ENCODE measurements at places on chromosomes 6 and 20. TPM values are rescaled to one million over a fixed set of nuclear protein-coding genes. Genes with fewer than 3 reads are reported as not detected.
A peak's percentile ranks its signal among the peaks of the same experiment; 100 is the strongest.

DNA sequence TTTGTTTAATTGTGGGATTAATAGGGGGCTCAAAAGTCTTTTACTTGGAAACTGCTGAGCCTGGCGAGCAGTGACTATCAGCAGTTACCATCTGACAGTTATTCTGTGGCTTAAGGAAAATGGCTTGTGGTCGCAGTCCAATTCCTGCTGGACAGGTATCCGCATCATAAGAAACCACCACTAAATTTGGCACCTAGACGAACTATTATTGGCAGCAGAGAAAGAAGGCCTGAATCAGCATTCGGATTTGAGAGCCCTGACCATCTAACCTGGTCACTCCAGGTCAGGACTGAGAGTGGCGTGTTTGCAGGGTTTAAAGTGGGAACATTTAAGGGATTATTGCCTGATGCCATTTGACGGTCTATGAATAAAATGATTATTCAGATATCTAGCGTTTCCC is 146.4 kb downstream of the RPS12 start:
- DNase-seq = no peak

DNA sequence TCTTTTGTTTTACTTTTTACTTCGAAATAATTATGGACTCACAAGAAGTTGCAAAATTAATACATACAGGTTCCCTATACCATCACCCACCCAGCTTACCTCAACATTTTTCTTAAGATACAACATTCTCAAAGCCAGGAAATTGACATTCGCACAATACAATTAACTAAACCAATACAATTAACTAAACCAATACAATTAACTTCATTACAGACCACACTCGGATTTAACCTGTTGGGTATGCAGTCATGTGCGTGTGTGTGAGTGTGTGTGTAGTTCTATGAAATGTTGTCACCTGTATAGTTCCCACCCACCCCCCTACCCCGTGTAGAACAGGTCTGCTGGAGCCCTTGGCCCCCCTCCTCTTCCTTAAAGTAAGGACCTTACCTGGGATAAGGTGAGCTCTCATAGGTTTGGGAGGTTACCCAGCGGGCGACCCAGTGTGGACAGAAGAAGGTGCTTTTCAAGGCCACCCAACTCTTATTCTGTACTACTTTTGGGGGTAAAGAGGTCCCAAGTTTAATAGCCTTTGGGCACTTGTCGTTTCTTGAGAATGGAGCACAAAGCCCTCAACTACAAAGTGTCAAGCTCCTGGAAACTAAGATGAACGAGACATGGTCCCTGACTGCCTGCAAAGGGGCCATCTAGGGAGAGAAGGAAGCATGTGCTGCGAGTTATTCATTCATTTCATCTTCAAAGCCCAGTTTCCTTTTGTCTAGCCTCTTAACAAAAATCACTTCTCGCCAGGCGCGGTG is 544 bp upstream of the STK38 start:
- no peak for DNase-seq

The TRIM10 gene
- not detected for total RNA-seq

DNA sequence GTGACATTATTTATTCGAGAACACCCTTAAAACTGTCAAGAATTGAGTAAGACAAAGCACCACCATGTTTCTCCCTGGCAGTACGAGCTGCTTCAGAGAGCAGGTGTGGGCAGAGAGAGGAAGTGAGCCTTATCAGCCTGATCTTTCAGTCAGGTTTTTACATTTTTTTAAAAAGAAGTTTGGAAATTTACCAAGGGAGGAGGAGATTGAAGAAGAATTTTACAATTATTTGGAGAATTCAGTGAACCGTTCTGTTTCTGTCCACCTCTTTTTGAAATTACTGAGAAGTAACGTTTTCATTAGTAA is 75.5 kb downstream of the ZDHHC14 start:
- no peak for DNase-seq

The JPH2 gene
- 7.8 TPM for total RNA-seq

The FAM184A gene
- total RNA-seq = 0.17 TPM

The RAET1L gene
- total RNA-seq = 1.1 TPM

- DNase-seq = no peak
Observed at GRCh38 chr6:89412071-89413005, at the start of gene RRAGD. TSS of gene RRAGD (minus strand) at chr6:89412273. CDS start at chr6:89411993, 280 bp downstream.

- no peak for DNase-seq
Observed at GRCh38 chr20:8428988-8429387, 296.9 kb downstream of the PLCB1 start.

DNA sequence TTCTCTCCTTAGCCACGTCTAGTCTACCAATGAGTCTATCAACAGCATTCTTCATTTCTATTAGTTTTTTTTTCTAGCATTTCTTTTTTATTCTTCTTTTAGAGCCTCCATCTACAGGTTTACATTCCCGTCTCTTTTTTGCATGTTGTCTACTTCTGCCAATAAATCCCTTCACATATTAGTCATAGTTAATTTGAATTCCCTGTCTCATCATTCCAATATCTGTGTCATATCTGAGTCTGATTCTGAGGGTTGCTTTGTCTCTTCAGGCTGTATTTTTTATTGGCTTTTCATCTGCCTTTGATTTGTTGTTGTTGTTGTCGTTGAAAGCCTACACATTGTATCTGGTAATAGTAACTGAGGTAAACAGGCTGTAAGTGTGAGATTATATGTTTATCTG is 104.6 kb downstream of the HMGCLL1 start:
- peak; percentile 25 for DNase-seq

- peak; percentile 98 for DNase-seq
Observed at GRCh38 chr20:2236256-2236655, 59.5 kb upstream of the TGM3 start.

The IL20RA gene
- 1.7 TPM for total RNA-seq

The FILIP1 gene
- total RNA-seq = not detected

DNA sequence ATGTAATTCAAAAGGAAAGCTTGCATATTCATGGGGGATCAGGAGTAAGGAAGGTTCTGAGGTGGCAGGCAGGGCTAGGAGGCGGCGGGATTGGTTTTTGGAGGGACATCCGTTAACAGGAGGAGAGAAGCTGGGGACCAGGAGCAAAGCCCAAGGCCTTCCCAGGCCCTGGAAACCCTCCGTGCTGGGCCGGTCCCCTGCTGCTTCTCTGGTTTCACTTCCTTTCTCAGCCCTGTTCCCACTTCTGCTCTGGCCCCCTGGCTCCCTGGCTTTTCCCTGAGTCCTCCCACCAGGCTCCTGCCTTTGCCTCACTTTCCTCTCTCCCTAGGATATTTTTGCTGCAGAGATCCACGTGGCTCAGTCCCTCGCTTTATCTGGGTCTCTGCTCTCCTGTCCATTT is 26.4 kb upstream of the SALL4 start:
- no peak for DNase-seq

The SIRPG gene
- total RNA-seq = not detected

- DNase-seq = no peak
Observed at GRCh38 chr6:157302736-157303135, 20.6 kb downstream of the TMEM242 start.

- peak; percentile 37 for DNase-seq
Observed at GRCh38 chr6:131129689-131130553, 5.3 kb upstream of the AKAP7 start.

GRCh38 chr6:34223381-34223955 is 13.2 kb upstream of the HMGA1 start:
- DNase-seq = no peak

The TRAPPC3L gene
- total RNA-seq = 0.07 TPM

The FOXF2 gene
- 0.11 TPM for total RNA-seq

The F13A1 gene
- not detected for total RNA-seq

Data from foreskin keratinocyte (primary cell).